NCI-H1092 treated with DMSO at 0.1 percent for 48 hours (cell line): ENCODE measurements at places on chromosomes 6 and 20.

DNA sequence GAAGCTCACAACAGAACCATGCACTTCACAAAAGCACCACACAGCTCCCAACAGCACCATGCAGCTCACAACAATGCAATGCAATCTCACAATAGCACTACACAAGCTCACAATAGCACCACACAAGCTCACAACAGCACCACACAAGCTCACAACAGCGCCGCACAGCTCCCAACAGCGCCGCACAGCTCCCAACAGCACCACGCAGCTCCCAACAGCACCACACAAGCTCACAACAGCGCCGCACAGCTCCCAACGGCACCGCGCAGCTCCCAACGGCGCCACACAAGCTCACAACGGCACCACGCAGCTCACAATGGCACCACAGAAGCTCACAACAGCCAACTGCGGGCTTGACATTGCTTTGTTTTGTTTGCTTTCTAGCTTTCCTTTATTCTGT lies 198.1 kb downstream of the DLL1 start:
- no peak for DNase-seq

- DNase-seq = no peak
These were observed 91.0 kb downstream of the REPS1 start for GRCh38 chr6:138897031-138897430.

GRCh38 chr6:155444120-155444917 lies 11.3 kb downstream of the NOX3 start:
- no peak for DNase-seq

- DNase-seq = no peak
These were observed 719 bp upstream of the EDN1 start for GRCh38 chr6:12289365-12289919.

DNA sequence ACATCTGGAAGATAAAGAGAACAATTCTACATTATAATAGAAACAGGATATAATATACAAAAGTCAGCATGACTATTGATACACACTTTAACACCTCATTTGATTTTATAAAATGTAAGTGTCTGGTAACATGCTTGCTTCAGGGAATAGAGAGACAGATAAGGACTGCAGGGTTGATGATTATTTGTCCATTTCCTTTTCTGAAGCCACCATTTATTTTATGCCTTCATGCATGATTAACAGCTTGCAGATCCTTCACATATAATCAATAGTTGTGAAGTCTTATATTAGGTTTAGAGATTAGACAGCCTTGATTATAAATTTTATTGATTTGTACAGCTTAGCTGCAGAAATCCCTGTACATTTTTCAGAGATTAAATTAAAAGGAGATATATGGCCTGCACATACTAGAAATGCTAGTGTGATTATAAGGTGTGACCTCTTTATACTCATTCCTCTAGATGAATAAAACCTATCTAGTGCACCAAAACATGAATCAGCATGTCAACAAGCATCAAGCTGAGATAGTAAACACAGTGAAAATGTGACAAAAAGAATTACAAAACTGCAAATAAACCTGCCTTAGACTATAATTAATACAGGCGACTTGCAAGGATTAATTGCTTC lies 198.8 kb upstream of the THEMIS start:
- no peak for DNase-seq

DNA sequence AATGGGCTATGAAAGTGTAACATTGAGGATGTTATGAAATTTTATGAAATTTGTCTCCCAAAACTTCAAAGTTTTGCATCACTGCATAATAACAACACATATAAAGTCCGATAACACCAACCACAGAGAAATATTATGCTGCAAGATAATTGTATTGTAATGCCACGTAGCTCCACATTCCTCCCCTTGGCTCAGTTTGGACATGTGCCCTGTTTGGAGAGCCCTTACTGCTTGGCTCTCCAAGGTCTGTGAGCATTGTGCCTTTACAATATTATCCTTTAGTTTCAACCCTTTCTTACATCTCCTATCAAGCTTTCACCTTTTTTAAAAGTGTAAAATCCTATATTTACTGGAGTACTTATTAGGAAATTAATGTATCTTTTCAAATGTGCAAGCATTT lies 10.8 kb downstream of the HBS1L start:
- no peak for DNase-seq

GRCh38 chr6:46867411-46867810 lies 54.3 kb downstream of the ADGRF5 start:
- DNase-seq = no peak

DNA sequence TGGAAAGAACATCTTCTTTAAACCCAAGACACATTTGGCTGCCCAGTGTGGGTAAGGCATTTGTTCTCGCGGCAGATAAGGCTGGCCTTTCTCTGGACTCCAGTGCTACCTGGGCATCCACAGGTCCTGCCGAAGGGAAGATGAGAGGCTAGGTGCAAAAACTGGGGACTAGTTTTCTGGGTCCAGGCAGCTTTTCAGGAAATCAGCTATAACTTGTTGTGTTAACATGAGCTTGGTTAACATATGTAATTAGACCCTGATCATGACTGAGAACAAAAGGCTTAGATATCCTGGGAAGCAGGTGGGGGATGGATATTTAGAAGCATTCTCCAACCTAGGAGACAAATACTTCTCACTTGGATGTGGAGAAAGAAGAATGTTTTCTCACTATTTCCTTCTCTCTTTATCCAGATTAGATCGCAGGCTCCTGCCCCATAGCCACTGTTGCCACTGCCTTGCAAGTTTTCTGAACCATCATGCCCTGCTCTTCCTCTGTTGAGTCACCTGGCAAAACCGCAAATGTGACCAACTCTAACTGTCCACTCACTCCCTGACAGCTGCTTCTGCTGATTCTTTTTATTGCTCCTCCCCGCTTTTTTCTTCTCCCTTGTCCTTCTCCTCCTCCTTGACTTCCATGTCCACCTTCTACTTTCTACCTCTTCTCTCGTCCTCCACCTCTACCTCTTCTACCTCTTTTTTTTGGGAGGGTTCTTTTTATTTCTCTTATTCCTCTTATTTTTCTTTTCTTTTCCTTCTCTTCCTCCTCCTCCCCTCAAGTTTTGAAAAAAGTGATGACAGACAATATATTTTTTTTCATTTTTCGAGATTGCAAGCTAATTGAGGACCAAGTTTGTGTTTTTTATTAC lies 258.1 kb downstream of the UTRN start:
- DNase-seq = no peak
